Fibroblast of upper back skin (primary cell): ENCODE measurements at places on chromosomes 11 and 22.

DNA sequence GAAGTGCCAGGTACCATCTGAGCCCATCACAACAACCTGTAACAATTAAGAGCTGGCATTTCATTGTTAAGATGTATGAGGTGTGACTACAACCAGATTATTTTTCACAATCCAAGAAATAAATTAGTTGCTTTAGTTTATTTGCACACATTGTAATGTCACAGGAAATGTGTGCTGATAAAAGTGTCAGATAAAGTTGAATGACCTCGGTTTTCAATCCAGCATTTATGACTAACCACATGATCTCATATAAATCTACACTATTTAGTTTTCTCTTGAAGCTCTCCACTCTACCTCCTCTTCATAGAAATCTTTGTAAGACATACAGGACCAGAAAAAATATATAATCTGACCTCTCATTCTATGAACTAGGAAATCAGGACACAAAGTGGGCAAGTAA is 166.2 kb downstream of the PGR start:
- DNase-seq: no peak

DNA sequence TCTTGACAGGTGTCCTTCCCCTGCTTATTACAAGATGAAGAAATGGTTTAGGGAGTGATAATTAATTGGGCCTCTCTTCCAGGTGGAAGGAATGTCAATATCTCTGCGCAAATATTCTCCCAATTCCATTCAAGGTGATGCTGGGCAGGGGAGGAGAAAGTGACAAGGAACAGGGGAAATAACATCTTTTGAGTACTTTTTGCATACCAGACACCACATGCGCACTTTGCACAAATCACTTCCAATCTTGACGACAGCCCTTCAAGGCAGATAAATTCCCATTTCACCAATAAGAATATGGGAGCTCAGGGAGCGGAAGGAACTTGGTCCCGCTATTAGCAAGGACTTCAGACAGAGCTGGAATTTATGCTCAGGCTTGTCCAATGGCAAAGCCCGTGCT is 145.1 kb upstream of the TBCEL start:
- no peak for DNase-seq

DNA sequence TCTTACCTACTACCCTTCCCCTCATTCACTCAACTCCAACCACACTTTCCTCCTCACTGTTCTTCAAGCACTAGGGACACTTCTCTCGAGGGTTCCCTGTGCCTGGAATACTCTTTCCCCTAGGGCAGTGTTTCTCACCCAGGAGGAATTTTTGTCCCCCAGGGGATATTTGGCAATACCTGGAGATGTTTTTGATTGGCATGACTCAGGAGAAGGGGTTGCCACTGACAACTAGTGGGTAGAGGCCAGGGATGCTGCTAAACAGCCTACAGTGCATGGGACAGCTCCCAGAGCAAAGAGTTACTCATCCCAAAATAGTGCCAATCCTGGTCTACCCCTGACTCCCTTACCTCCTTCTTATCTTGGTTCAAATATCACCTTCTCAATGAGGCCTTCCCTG is 40.0 kb downstream of the BTG4 start:
- DNase-seq: no peak

DNA sequence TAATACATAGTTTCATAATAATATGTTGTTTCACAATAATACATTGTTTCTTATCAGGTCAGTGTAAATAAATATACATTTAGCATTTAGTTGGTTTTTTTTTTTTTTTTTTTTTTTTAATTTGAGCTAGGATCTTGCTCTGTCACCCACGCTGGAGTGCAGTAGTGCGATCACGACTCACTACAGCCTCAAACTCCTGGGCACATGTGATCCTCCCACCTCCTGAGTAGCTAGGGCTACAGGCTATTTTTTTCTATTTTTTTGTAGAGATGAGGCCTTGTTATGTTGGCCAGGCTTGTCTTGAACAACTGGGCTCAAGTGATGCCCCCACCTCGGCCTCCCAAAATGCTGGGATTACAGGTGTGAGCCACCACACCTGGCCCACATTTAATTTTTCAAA is 43.5 kb downstream of the MIAT start:
- no peak for DNase-seq

DNA sequence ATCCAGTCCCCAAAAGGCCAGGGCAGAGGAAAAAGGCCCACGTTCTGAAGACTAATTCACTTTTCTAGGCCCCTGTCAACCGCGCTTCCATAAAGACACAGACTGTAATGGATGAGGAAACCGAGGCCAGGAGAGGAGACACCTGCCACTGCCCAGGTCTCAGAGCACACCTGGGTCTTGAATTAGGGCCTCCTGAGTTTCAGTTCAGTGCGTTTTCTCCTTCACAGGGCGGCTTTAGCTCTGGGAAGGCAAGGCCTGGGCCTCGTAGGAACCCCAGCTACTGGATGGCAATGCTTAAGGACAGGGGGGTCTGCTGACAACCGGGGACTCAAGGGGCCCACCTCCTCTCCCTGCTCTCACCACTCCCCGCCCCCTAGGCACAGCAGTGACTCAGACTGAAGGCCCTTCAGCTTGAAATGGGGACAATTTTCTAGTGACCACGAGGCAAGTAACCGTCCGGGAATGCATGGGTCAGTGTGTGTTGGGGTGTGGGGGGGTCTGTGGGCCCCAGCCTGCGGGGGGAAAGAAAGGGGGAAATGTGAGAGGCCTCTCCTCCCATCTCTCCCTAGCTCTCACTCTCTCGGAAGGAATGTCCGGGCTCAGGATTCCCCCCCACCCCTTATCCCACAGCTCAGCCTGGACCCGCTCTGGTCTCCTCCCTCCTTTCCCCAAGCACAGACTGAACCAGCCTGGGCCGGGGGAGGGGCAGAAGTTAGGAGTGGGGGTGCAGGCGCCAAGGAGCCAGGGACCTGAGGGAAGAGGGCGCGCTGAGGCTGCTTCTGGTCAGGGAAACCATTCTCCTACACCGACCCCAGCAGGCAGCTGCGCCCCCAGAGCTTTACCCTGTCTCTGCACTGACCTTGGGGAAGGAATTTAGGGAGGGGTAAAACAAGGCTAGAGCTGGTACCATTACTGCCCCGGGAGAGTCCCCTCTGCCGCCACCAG is 17.2 kb downstream of the CREB3L1 start:
- DNase-seq: peak; percentile 99

DNA sequence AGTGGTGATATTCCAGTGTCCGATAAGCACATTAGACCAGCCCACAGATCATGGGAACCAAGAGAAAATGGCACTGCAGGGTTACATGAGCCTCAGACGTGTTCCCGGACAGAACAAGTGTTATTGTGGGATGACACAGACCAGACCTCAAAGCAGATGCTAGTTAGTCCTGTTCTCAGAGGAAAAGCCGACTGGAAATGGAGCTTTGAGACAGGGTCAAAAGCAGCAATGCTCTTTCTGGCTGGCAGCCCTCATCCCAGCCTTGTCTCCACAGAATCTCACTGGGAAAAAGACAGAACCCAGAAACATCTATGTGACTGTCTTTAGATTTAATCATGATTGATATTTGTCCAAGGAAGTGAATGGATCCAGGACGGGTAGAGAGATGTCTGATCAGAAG is 506.8 kb downstream of the INSC start:
- DNase-seq: no peak

DNA sequence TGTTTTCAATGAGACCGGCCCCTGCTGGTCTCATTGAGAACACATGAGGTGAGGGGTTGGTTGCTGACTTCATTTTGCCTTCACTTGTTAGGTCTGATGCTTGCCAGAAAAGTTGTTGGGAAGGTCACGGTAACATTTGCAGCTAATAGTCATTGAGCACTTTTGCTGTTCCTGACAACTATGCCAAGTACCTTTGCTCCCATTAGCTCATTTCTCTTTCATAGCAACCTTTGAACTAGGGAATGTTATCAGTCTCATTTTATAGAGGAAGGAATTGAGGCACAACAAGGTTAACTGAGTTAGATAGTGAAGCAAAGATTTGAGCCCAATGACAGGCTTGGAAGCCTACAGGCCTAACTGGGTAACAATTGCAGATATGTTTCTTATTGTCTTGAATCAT is 195.4 kb upstream of the LARGE1 start:
- no peak for DNase-seq

DNA sequence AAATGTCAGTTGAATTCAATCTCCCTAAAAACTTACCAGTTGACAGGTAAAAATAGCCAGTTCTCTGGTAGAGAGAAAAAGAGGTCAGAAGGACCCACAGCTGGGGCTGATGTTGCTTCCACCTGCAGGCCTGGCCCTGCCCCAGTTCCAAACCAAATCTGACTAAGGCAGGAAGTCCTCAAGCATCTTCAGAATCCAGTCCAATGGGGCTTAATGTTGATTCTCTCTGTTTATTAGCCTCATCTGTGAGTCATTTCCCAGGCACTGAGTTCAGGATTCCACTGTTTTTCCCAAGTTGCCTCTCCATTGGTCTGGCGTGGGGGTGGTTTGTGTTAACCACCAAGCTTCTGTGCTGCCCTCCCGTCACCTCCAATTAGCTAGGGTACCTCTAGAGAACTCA is 601.8 kb downstream of the INSC start:
- peak; percentile 3 for DNase-seq

GRCh38 chr11:114398303-114398920 is 1.9 kb downstream of the C11orf71 start:
- DNase-seq: no peak
